ENCODE measurements at places on chromosomes 13 and 19.

DNA sequence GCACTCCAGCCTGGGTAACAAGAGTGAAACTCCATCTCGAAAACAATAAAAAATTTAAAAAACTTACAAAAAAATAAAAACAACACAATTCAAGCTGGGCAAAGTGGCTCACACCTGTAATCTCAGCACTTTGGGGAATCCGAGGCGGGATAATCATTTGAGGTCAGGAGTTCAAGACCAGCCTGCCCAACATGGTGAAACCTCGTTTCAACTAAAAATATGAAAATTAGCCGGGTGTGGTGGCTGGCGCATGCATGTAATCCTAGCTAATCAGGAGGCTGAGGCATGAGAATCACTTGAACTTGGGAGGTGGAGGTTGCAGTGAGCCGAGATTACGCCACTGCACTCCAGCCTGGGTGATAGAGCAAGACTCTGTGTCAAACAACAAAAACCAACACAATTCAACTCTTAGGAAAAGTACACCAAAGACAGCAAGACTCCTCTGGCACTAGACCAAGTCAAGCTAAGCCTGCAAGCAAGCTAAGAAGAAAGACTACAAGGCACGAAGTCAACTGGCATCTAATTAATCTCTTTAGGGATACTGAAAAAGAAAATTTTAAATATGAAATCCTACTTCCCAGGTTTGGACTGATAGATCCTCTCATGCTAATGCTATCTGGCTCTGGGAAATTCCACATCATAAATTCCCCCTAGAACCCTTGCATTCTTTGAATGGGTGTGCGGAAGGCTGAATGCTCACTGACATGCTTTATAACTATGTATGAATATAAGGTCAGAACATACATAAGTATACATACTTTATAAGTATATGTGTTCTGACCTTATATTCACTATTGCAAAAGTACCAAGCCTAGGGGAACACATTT lies 7.9 kb downstream of the PBX4 start:
- no peak for DNase-seq

- DNase-seq = no peak
Measured at GRCh38 chr13:111130116-111130508, 15.0 kb downstream of the ARHGEF7 start.

- DNase-seq = no peak
Measured at GRCh38 chr13:112346173-112346898, 29.8 kb upstream of the SPACA7 start.

DNA sequence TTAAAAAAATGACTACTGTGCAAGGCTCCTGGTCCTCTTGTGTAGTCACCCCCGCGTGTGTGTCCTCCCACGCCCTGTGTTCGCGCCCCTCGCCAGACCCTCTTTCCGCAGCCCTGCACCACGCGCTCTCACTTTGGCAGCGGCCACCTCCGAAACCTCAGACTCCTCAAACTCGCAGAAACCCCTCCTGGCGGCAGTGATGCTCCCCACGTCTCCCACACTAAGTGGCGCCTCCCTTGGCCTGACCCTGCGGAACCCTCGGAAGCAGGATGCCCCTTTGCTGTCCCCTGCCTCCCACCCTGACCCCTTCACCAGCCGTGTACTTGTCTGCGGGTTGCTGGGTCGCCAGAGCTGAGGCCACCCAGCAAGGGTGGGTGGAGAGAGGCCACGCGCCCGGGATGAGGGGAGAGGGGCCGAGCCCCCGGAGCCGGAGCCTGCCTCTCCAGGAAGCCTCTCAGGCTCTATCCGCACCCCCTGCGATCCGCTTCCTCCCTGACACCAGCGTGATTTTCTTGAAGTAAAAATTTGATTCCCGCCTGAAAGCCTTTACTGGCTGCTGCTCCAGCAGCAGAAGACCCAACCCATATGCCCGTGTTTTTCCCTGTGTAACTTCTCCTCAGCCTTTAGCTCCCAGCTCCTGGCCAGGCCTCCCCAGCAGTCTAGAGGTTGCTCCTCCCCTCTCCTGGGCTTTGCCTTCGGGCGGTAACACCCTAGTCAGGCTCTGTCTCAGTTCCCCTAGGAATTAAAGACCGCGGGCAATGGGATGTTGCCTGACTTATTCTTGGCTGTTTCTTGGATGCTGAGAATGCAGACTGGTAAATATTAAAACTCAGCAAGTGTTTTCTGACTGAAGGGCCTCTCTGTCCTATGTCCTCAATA lies 55.2 kb downstream of the MIPEP start:
- no peak for DNase-seq

DNA sequence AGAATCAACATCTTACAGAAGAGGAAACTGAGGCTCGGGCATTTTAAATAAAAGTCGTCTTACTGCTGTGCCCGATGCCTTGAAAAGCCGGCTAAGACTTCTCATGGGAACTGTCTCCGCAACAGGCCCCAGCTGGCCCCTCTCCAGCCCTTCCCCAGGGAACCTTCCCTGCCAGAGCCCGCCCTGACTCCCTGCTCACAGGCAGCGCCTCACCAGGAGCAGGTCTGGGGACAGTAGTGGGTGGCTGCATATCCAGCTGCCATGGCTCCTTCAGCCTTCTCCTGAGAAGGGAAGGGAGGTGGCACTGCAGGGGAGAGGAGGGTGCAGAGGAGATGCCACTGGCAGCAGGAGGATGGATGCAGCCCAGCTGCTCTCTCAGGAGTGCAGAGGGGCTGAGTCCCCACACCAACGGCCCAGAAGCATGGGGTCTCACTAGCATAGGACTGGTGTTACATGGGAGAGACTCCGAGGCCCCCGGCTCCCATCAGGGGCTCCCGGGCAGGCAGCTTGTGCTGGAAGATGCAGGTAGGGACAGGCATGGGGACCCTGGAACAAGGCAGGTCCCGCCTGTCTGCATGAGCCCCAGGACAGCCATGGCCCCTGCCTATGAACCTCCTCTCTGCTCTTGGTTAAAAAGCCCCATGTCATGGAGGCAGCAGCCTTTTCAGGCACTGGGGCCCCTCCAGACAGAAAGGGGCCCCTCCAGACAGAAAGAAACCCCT lies 216.4 kb upstream of the SGCG start:
- no peak for DNase-seq
